ENCODE measurements at places on chromosomes 16 and 17.
A peak's percentile ranks its signal among the peaks of the same experiment; 100 is the strongest.

GRCh38 chr17:57615836-57616757, 129.0 kb downstream of the CCDC182 start:
- no peak for DNase-seq

DNA sequence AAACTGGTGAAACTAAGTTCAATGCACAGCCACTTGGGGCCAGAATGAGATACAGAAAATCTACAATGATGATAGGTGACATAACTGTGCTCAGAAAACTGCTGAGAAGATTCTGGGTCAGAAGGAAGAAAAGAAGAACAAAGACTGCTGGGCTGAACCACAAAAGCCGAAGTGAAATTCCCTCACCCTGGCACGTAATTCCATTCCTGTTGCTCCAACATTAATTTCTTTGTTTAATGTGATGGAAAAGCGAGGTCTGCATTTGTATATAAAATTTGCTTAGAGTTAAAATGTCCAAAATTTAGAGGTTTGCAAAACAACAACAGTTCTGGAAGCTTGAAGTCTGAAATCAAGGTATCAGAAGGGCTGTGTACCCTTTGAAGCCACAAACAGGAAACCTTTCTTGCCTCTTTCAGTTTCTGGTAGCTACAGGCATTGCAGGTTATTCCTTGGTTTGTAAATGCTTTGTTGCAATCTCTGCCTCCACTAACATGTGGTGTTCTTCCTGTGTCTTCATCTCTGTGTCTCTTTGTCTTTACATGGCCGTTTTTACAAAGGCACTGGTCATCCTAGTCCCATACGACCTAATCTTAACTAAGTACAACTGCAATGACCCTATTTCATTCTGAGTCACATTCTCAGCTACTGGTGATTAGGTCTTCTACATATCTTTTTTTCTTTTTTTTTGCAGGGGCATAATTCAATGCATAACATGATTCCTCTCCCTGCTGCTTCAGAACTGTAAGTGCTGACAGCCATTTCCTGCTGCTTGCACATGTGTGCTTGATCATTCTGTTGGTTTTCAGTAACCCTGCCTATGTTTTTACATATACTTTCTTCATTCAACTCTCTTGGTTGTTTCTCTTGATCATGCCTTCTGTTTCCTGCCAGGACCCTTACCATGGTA, 603.0 kb upstream of the CDH8 start:
- no peak for DNase-seq

DNA sequence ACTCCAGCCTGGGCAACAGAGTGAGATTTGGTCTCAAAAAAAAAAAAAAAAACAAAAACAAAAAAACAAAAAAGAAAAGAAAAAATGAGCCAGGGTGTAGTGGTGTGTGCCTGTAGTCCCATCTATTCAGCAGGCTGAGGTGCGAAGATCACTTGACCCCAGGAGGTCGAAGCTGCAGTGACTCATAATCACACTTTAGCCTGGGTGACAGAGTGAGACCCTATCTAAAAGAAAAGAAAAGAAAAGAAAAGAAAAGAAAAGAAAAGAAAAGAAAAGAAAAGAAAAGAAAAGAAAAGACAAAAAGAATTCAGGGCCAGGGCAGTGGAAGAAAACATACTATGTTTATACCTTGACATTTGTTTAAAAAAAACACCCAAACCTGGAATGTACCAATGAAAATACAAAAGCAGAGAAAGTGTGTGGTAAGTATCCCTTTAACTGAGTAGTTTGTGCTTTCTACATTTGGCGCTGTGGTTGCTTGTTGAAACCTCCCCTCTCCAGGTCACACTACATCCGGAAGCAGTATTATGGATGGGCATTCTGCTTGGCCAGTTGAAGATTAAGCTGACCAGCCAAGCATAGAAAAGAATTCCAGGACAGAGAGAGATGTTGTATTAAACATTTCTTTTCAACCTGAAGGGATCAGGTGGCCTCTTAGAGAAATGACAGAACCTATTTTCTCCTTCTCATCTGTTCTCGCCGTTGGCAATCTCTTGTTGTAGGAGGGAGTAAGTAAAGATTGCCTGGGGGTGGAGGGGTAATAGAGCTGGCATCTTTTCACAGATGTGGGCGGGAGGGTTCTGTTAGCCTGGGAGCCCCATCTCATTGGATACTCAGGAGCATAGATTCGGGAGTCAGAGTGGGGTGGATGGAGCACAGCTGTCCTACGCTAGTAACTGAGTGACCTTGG, 12.1 kb upstream of the PRKCB start:
- DNase-seq = no peak

GRCh38 chr17:49292901-49293300, 62.3 kb upstream of the PHOSPHO1 start:
- no peak for DNase-seq

GRCh38 chr17:77444628-77444983, 303.8 kb downstream of the SEC14L1 start:
- DNase-seq = no peak

GRCh38 chr16:4879049-4879448, 31.8 kb downstream of the UBN1 start:
- no peak for DNase-seq

DNA sequence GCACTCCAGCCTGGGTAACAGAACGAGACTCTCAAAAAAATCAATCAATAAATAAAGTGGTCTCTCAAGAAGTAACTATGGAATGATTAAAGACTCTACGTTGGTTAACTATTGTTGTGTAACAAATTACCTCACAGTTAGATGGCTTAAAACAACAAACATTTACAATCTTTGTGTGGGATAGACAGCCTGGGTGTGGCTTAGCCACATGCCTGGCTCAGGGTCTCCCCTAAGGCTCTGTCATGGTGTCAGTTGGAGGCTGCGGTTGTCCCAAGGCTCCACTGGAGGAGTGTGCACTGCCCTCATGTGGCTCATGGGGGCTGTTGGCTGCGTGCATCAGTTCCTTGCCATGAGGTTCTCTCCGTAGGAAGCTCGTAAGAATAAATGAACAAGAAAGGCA, 294.5 kb downstream of the SNX29 start:
- DNase-seq = peak; percentile 53

GRCh38 chr16:11621920-11622651, 35.4 kb upstream of the LITAF start:
- DNase-seq = peak; percentile 45

DNA sequence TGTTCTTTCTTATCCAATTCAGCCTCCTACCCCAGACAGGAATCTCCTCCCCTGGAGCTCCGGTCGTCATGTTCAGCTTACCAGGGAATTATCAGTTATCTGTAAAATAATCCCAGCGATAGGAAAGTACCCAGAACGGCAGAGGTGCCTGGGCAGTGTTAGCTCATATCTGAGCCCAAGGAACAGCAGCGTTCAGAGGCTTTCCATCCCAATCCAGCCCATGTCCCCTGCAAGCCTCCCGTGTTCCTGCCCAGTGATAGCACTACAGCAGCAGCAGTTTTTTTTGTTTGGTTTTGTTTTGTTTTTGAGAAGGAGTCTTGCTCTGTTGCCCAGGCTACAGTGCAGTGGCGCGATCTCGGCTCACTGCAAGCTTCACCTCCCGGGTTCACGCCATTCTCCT, 158.2 kb downstream of the CMIP start:
- DNase-seq = no peak

DNA sequence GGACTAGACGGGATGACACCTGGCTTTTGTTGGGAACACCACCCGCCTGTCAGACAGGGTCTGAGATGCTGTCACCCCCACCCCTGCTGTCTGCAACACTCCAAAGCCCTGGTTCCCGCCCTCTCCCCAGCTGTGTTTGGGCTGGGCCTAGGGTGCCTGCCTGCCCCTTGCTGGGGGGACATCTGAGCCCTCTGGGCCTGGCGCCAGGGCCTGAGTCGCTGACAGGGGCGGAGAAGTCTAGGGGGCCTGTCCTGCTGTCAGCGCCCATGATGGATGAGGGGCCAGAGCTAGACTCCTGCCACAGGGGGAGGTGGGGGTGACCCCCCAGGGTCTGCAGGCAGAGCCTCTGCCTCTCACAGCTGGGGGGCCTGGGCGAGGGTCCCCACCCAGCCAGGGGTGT, 7.6 kb upstream of the PKMYT1 start:
- DNase-seq = peak; percentile 82

DNA sequence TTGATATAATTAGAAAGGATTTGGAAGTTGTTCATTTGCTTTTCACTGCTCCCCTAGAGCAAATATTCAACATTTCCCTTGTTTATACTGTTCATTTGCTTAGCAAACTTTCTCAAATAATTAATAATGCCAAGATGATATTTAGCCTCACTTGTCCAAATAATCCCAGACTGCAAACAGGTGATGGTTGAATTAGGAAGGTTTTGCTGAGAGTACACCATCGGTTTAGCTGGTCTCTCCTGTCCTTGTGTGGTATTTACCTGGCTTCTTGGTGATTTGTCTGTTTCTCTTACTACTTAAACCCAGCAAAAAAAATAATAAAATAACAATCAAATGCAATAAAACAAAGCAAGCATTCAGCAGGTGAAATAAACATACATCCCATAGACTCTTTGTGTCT, 6.5 kb downstream of the KATNIP start:
- DNase-seq = no peak

- no peak for DNase-seq
Measured at GRCh38 chr17:1577182-1577581, 14.6 kb upstream of the PITPNA start.

DNA sequence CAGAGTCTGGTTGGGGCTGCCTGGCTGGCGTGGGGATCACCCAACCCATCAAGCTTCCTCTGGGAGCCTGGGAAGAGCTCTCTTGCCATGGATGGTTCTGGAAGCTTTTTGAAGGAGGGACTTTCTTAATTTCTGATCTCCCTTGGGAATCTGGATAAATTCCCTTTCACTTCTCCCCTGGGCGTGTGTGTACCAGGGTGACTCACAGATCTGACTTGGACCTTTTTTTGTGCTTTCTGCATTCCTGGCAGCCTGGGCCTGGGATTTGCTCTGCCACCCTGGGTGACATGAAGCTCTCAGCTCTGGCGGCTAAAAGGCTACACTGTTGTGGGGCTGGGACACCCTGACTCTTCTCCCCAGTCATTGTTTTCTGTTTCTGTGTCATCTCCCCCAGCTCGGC, 70.1 kb downstream of the ABCC1 start:
- DNase-seq = no peak

DNA sequence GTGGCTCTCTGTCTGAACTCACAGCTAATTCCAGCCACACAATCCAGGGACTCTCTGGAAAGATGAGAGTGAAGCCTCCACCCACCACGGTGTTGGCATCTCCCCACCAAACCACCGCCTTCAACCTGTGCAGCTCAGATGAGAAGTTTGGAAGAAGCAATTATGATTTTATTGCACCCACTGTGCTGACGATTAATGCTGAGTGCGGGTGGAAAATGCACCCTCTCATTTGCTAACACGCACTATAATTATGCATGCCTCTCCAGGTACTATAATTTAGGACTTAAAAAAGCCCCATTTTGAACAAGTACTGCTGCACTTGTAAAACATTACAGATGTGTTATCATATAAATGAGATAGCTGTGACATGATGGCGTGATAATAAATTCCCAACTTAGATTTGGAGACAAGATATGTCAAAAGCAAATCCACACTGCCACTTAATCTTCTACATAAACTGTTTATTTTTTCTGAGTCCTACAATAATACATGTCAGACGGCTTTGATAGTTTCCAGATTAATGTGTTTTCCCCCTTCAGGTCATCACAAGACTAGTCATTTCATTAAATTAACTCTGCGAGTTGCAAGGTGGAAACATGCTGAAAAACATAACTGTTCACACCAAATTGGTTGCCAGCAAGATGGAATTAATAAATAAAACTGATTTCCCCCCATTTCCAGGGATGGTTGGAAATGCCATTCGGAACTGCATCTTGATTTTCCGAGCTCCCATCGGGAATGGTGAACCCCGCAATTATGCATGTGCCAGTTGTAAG, 466.5 kb upstream of the MAF start:
- DNase-seq = no peak

- no peak for DNase-seq
Measured at GRCh38 chr17:77962348-77962747, 3.8 kb downstream of the TNRC6C start.

- DNase-seq = no peak
Measured at GRCh38 chr17:17018021-17018441, 24.2 kb upstream of the MPRIP start.

DNA sequence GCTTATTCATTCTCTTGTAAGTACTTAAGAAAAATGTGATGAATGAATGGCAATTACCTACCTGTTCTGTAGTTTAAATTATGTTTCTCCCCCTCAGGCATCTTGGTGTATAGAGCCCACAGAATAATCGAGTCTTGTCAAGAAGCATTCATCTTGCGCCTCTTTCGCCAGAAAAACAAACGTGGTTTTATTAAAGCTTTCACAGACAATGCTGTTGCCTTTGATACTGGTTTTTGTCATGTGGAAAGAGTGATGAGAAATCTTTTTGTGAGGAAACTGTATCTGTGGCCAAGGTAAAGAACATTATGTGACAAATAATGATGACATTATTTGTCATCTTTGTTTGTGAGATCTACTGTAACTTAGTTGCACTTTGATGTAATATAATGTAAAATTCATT, 6.5 kb downstream of the ERCC4 start:
- DNase-seq = no peak

GRCh38 chr17:58533616-58534188, 19.3 kb upstream of the MTMR4 start:
- DNase-seq = no peak

- no peak for DNase-seq
Measured at GRCh38 chr16:29663016-29663806, at the start of gene SPN. Gene SPN (plus strand): TSS chr16:29663247. CDS start chr16:29663729, 482 bp downstream.

DNA sequence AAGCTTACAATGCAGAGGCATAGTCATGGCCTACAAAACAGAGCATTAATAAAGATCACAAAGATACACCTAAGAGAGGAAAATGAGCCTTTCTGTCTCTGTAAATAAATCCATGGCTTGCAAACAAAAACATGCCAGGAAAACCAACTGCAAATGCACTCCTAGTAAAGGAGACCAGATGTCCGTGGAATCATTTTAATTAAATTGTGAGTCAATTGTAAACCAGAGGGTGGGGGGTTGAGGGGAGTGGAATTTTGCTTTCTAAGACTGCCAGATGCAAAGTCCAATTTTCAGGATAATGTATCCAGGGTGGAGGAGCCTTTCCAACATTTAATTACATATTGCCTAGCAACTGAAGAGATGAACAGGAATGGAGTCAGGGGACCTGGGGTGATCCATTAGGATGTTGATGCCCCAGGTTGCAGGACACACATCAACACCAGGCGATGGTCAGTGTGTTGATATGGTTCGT, 390.3 kb upstream of the CCL2 start:
- DNase-seq = no peak

DNA sequence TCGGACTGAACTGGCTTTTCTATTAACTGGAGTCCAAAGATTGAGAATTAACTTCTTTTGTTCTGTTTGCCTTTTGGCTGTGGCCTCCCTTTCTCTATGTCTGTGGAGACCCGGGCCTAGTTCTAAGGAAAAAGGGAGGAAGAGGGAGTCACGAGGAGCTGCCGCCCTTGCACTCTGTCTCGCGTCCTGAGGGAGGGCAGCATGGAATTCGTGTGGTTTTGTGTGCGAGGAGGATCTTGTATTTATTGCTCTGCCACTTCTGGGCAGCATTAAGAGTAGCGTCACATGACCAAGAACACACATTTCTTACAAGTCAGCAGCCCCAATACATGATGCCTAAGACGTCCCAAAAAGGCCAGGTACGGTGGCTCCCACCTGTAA, 23.6 kb downstream of the METTL22 start:
- DNase-seq = no peak
